ENCODE measurements at places on chromosomes 3 and 15.

DNA sequence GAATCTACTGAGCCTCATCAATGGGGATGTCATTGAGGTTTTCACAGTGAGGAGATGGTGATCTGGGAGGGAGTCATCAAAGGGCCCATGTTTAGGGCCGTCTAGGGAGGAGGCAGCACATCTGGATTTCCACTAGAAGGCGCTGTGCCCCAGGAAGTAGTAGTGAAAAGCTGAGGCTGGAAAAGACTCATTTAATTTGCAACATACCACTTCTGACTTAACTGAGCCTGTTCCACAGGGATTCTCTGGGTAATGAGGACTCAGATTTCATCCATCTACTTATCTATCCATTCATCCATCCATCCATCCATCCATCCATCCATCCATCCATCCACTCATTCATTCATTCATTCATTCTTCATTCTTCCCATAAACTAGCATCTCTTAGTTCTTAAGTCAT is 17.4 kb upstream of the SHF start:
- DNase-seq: no peak

- no peak for DNase-seq
Measured at GRCh38 chr3:181030948-181031347, 41.4 kb upstream of the DNAJC19 start.

DNA sequence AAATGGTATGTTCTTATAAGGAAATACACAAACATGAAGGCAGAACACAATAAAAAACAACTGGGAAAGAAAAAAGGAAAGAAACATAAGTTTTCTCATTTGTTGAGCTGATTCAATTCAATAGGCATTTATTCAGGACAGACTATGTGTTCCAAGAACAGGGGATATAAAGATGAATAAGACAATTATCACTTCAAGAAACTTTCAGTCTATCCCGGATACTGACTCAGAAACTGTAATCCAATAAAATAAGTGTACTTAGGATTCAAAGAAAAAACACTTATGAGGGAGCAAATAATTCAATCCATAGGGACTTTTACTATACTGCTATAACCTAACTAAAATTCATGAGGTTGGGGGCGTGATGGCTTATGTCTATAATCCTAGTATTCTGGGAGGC is 3.5 kb upstream of the POPDC2 start:
- no peak for DNase-seq

GRCh38 chr15:29244123-29244522 is 25.5 kb downstream of the NSMCE3 start:
- DNase-seq: no peak

DNA sequence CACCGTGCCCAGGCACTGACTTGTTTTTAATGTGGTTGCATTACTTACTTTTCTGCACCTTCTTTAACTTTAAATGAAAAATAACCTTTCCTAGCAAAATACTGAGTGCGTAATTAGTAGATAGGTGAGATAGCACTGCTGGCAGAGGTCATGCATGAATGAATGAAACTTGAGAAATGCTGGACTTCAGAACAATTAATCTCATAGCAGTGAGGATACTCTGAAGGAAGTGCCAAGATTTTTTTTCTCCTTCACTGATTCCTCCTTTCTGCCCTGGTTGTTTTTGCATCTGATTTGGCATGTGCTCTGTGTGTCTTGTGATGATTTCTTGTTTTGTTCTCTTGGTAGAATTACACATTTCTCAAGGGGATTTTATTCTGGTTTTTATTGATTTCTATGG is 378.9 kb downstream of the PTPRG start:
- no peak for DNase-seq

DNA sequence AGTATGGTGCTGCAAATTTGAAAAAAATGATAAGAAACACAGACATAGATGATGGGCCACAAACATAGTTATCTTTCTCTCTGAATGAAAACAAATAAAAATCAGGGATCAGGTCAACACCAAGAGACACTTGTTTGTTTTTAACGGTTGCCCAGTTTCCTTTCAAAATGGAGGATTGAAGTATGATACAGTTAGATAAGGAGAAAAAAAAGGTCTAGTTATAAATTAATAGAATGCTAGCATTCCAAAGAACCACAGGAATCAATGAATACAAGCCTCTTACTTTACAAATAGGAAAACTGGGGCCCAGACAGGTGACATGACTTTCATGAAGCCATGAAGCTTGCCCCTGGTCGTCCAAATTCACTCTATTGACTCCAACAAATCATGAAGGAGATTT is 305.1 kb downstream of the ZNF621 start:
- no peak for DNase-seq

GRCh38 chr3:61110576-61110975 is 140.7 kb downstream of the FHIT start:
- DNase-seq: no peak

DNA sequence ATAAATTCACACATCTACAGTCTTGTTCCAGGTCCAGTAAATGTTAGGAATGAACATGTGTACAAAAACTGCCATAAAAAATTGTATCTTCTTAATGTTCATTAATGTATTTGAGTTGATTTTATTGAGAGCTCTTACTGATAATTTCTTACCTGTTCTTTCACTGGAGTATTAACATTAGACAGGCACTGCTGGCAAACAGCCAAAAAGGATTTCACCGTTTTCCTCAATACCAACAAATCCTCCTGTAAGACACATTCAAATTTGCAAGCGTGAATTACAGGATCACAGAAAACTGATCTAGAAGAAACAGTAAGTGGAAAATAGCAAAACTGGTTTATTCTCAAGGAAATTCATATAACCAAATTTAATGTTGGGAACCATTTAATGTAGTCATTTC is 127.4 kb downstream of the PCCB start:
- DNase-seq: no peak

GRCh38 chr3:121231872-121232271 is 313.9 kb downstream of the POLQ start:
- DNase-seq: no peak

- DNase-seq: no peak
Measured at GRCh38 chr3:192068464-192069254, 607.7 kb downstream of the PYDC2 start.

Data from frontal cortex (tissue), 4 donors.